Stimulated activated CD8-positive, alpha-beta memory T cell treated with anti-CD3 and anti-CD28 coated beads, Interleukin-15, amount 100 ng/mL, for 24 hours (primary cell): ENCODE measurements at places on chromosomes 2 and 18.

GRCh38 chr2:230068016-230068650 lies 591 bp downstream of the SLC16A14 start:
- no peak for DNase-seq

GRCh38 chr18:47434214-47434746 lies 182.8 kb upstream of the SKOR2 start:
- DNase-seq = no peak

DNA sequence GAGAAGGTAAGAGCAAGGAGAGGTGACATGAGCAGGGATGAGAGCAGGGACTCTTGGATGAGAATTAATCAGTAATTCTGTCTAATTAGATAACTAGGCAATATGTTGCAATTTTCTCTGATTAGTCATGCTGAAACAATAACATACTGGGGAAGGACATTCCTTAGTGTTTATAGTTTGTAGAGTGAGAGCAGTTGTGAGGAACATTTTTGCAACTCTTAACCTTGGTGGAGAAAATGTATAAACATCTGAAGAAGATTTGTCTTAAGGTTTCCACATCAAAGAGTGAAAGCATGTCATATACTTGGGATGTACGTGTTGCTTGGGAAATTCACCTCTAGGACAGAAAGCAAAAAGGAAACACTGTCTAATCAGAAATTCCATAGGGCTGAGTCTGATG lies 955.4 kb upstream of the FANCL start:
- no peak for DNase-seq

DNA sequence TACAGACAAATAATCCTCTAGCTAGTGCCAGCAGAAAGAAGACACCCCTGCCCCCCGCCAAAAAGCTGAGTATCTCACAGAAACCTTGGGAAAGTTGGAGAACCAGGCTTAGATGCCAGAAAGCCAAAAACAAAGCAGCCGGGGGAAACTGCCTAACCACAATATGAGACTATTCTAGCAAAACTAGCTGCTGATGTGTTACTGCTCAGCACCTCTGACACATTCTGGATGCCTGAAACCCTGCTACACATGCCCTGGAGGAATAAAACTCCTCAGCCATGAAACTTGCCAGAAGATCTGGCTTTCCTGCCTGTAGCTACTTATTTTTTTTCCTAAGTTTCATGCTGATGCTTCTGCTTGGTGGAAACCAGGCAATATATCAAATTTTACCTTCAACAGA lies 122.7 kb upstream of the GCFC2 start:
- DNase-seq = no peak

DNA sequence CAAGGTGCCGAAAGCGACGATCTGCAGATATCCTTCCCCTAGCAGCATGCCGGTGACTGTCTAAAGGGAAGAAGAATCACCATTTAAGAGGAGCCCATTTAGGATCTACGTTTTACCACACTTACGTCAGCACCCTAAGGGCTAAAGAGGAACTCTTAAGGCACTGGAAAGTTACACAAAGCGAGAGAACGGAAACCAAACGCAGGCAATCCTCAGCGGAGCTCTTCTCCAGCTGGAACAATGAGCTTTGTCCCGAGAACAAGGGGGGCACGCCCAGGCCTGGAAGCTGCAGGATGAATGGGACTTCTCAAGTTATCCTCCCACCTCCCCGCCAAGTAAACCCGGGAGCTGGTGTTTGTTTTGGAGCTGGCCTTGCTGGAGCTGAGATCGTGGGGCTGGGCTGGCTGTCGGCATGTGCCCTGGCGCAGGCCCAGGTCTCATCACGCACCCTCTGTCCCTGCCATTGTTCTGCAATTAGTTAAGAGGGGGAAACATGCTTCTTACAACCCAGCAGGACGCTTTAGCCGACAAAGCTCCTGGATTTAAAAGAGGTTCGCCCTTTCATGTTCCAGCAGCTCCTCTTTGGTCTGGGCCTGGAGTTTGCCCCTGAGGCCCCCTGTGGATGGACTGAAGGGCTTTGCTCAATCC lies 36.4 kb downstream of the PXDN start:
- DNase-seq = no peak

GRCh38 chr18:36665952-36666351 lies 162.8 kb downstream of the TPGS2 start:
- no peak for DNase-seq

DNA sequence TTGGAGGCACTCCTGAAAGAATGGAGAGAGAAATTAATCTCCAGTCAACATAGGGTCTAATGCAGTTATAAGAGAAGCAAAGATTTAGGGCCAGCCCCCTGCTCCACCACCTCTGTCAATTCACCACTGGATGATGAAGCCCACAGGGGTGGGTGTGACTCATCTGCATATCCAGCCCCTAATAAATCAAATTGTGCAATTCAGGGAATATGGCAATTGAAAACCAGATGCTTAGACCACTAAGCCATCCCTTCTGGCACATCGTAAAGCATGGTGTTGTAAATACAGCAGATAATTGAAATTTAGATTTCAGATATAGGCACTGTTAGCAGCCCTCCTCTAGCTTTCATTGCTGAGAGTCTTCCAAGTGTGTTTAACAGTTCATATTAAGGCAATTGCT lies 541.4 kb downstream of the PARD3B start:
- no peak for DNase-seq

- no peak for DNase-seq
Observed at GRCh38 chr2:23788100-23788499, 138.8 kb downstream of the ATAD2B start.

DNA sequence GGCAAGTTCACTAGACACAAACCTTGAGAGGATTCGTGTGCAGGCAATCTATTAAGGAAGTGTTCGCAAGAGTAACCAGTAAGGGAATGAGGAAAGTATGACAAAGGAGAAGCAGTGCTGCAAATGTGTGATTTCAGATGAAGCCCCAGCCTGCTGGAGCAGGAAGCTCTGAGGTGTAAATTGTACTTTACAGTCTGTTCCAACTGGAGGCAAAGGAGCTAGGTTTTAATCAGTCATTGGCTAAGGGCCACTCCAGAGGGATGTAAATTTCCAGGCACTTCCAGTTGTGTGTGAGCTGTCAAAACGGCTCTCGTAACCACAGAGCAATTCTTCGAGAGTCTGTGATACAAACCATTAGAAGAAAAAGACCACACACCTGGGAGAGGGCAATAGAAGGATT lies 359.5 kb upstream of the FAM98A start:
- DNase-seq = no peak

DNA sequence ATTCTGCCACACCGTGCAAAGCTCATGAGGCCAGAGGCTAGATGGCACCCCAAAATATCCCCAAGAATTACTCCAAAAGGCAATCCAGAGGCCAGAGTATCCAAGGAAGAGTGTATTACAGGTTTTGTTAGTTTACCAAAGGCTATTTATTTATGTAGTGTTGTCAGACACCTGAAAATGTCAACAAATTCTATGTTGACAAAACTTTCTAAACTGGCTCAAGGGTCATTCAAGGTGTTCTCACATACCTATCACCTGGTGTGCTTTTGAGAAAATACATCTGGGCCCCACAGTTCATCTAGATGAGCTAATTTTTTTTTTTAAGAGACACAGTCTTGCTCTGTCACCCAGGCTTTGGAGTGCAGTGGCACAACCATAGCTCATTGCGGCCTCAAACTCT lies 12.4 kb upstream of the DTNB start:
- DNase-seq = no peak

DNA sequence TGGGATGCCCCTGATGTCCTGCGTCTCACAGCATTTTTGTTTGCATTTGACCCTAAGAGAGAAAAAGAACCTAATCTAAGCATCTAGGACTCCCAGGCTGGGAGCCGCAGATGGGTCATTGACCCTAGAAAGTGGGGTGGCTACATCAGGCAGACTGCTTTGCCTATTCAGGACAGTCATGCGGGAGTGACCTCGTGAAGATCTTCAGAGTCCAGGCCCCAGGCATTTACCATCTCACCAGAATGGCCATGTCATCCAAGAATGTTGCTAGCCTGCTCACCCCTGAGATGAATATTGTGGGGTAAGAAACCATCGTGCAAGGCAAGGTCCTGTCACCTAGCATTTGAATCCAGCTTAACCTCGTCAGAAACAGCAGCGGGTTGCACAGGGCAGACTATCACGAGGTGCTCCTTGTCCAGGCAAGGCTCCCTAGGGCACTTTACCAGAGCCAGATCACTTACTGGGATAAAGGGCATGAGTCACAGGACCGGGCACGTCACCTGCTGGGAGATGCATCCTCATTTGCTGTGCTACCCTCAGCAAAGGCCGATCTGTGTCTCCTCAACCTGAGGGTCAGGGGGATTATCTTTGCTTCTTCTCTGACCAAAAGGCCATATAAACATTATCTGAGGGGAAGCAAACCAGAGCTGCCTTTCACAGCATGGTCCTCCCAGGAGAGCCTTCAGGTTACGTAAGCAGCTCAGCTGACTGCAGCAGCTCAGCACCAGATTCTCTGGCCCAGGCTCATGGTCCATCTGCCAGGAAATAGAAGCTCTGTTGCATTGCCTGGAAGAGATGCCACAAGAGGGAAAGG lies 162.3 kb downstream of the ACKR3 start:
- no peak for DNase-seq

- DNase-seq = no peak
Observed at GRCh38 chr2:216584112-216584511, 49.1 kb upstream of the IGFBP2 start.

DNA sequence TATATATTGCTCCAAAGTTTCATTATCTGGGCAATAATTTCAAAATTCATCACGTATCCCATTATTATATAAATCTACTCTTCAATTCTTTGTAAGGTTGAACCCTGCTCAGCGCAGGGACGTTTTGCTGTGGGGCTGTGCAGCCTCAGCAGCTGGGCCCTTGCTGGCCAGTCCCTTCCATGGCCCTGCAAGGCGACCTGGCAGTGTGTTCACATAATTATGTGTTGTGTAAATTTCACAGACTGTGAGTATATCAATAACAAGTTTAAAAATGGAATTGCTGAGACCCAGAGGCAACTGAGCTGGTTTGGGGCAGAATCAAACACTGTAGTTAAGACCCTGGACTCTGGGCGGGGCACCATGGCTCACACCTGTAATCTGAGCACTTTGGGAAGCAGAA lies 16.1 kb upstream of the MAL start:
- no peak for DNase-seq

DNA sequence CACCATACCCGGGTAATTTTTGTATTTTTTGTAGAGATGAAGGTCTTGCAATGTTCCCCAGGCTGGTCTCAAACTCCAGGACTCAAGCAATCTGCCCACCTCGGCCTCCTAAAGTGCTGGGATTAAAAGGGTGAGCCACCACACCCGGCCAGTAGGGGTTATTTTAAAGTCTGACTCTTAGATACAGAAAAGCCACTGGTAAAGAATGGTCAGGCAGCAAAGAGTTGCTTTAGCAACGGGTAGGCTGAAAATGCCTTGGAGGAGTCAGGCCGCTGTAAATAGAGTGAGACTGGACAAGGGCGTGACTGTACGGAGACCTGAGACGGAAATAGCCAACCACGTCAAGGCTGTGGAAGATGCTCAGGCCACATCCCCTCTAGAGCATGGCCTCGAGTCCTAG lies 54.2 kb downstream of the ACKR3 start:
- DNase-seq = no peak

DNA sequence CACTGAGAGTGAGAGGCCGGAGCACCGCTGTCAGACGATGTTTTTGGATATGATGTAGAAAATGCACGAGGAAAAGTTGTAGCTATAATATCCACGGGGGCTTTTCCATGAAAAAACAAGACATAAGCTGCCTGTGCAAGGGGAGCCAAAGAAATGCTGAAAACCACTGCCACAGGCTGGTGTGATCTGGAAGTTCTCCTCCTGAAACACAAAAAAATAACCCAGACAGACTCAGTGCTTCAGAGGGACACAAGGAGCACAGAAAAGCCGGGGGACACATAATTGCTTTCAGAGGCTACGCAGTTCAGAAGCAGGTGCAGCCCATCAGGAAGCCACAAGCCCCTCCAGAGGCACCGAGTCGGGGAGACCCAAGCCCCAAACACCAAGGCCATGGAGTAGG lies 98.2 kb downstream of the ZNF516 start:
- DNase-seq = no peak

DNA sequence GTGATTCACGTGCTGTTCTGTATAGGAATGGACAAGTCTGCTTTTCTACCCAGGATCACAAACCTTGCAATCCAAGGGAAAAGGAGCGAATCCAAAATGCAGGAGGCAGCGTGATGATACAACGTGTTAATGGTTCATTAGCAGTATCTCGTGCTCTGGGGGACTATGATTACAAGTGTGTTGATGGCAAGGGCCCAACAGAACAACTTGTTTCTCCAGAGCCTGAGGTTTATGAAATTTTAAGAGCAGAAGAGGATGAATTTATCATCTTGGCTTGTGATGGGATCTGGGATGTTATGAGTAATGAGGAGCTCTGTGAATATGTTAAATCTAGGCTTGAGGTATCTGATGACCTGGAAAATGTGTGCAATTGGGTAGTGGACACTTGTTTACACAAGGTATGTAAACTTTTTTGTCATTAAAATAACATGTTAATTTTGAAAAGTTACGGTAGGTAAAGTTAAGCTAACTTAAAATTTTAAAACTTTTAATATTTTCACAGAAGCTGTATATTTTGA lies 33.0 kb downstream of the PPM1B start:
- no peak for DNase-seq

DNA sequence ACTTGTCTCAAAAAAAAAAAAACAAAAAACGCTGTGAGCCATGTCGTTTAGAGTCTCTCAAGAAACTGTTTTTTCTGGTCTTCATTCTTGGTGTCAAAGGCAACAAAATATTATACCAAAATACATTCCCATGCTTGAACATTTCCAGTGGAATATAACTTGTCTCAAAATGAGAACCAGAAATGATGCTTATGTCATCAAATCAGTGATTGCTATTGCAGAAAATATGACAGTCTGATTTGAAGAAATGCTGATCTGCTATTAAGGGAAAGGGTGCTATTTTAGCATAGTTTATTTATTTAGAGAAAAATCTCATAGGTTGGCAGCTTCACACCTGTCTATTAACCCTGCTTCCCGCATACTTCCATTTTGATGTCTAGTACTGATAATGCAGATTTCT lies 82.4 kb upstream of the ACSL3 start:
- DNase-seq = no peak

GRCh38 chr18:75582940-75583339 lies 155.4 kb upstream of the SMIM21 start:
- DNase-seq = no peak
